ENCODE measurements at places on chromosomes 1 and 21.

DNA sequence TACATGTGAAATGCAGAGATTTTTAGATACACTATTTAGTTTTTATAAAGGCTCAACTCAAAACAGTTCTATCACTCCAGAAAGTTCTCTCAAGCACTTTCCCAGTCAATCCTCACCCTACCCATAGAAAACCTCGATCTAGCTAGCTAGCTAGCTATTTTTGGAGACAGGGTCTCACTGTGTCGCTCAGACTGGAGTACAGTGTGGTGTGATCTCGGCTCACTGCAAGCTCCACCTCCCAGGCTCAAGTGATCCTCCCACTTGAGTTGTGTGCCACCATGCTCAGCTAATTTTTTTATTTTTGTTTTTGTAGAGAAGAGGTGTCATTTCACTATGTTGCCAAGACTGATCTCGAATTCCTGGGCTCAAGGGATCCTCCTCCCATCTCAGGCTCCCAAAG is 236.9 kb downstream of the RERE start:
- no peak for DNase-seq

GRCh38 chr1:219460081-219460895 is 152.6 kb downstream of the ZC3H11B start:
- no peak for DNase-seq

- no peak for DNase-seq
Observed at GRCh38 chr1:171313319-171313834, 606 bp upstream of the FMO4 start.

DNA sequence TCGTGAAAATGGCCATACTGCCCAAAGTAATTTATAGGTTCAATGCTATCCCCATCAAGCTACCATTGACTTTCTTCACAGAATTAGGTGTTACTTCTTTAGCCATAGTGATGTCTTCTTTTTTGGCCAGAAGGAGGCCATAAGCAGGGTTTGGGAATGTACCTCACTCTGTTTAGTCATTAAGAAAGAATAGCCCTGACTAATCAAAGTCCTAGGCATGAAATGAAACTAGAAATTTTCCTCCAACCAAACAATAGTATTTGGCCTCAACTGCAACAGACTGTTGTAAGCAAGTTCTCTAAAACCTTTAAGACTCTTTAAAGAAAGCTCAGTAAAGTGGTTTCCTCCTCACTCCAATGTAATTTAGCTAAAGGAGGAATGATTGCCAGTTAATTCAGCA is 163.9 kb downstream of the AKT3 start:
- DNase-seq, result no peak

- DNase-seq, result no peak
Observed at GRCh38 chr1:93732514-93732913, 50.9 kb upstream of the BCAR3 start.

DNA sequence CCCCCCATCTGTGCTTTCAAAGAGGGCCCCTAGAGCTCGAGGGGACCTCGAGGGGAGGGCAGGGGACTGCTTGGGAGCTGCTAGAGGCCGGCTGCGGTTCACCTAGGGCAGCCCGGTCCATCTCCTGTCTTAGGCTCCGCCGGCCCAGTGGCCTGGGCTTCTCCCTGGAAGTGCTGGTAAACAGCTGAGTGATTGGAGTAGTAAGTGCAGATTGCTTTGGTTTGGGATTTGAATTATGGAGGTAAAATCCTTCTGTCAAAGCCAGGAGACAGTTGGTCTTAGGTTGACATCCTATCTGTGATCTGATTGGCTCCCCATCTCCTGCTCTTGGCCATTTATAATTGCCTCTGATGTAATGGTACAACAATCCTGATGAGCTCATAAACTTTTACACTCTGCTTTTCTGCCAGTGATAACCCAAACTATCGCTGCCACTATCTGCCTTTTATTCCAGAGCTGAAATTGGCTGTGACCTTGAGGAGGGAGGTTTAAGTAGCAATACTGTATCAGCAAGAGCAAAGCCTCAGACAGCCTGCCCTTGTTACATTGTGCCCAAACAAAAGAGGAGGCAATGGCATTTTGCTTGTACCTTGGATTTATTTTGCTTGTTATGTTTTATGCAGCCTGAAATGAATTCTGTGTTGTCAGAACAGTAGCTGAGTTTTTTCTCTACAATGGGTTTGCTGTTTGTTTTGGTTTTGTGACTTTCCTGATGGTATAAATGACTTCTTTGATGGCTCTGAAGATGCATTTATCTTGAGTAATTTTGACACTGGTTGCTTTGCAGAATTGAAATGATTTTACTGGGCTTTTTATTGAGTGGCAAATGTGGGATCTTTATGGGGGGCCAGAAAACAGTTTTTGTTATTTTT is 2.4 kb downstream of the ARID1A start:
- peak; percentile 89 for DNase-seq

DNA sequence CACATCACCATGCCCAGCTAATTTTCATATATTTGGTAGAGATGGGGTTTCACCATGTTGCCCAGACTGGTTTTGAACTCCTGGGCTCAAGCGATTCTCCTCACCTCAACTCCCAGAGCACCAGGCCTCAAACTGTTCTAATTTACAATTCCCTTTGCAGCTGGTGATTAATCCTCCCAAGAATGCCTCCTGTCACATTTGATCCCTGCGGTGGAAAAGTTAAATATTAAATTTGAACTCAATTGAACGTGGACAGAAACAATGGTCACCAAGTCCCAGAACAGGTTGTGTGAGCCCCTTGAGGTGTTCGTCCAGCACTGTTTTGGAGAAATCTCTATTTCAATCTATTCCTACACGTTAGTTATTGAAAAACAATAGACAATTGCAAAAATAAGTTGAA is 2.0 kb upstream of the ANKRD35 start:
- peak; percentile 26 for DNase-seq

DNA sequence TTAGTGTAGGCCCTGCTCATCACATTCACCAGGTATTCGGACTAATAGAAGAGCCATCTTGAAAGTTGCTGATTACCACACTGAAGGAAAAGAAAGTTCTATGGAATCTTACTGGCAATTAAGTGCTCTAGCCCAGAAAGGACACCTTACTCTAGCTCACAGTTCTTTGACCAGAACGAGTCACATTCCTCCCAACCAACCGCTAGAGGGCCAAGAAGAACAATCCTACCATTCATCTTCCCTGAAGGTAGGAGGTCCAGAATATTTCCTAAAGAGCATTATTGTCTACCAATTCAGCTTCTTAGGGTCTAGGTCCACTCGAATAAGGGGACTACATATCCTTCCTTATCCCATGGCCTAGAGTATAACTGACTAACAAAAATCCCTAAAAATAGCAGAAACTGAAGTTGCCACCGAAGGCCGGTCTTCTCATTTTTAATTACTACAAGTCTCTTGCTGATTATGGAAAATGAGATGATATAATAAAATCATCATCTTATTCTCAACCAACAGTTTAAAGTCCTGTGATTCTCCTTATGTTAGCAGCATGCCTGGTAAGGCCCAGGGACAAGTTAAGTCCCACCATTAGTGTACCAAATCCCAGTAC is 2.7 kb upstream of the FMO1 start:
- DNase-seq, result peak; percentile 79

DNA sequence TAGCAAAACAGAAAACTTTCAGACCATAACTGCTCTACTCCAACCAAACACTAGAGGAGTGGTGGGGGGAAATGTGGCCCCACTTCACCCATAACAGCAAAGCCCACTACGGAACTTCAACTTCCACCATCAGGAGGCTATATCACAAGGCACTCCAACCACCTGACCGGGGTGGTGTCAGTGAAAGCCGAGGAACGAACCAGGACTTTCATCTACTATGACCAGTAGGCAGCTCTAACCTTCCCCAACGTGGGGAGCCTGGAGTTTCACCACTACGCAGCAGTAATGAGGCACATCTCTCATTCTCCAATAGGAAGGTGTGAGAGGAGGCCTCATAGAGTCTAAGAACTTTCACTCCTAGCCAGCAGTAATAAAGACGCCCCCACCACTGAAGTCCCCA is 42.4 kb upstream of the ATP1B1 start:
- DNase-seq, result no peak

- peak; percentile 43 for DNase-seq
Observed at GRCh38 chr1:182304218-182304617, 87.4 kb downstream of the GLUL start.

GRCh38 chr21:46097336-46098293 is at the start of gene COL6A2:
Gene COL6A2, plus strand, starts transcription at chr21:46098112.
- peak; percentile 51 for DNase-seq

GRCh38 chr21:43871487-43871886 is 6.5 kb downstream of the AGPAT3 start:
- no peak for DNase-seq

DNA sequence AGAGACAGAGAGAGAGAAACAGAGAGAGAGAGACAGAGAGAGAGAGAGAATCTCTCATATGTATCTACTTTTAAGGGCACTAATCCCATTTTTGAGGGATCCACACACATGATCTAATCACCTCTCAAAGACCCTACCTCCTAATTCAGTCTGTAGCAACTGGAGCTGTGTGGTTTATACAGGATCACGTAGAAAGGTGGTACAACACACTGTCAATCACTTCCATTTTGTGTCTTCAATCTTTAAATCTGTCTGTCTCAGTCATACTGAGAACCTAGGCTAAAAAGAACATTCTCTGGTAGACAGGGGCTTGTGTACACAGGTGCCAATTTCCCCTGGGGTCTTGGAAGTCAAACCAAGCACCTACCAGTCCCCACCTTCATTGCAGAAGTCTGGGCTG is 229.9 kb downstream of the TGFB2 start:
- no peak for DNase-seq

GRCh38 chr1:69058454-69058853 is 509.3 kb upstream of the LRRC7 start:
- no peak for DNase-seq

DNA sequence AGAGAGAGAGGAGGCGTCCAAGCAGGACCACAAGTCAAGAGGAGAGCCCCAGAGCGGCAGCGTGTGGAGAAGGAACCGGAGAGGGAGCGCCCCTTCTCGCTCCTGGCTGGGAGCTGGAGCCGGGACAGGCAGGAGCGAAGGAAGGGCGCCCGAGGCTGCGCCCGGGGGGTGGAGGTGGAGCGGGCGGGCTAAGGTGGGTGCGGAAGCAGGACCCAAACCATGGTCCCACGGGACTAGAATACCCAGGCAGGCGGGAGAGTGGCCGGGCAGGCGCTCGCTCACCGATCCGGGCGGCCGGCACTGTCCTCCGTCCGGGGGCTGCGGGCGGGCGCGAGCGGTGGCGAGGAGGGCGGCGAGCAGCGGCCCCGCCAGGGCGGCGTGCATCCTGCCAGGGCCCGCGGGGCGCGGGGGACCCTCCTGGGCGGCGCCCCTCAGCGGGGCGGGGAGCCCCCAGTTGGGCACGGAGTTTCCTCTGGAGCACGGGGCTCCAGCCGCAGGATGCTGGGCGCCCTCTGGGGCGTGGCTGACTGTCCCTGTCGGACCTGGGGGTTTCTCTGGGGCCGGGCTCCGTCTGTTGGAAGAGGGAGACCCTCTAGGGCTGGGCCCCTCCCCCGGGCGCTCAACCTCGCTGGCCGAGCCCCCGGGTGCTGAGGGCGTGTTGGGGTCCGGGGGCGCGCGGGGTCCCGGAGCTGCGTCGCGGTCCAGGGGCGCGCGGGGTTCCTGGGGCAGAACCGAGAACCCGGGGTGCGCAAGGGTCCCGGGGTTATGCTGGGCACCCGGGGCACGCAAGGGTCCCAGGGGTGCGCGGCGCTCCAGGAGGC is 569 bp downstream of the TRABD2B start:
- peak; percentile 36 for DNase-seq

Measured in NCI-H82 (cell line).